CD4-positive, alpha-beta T cell treated with Interleukin-4 for 1 hour (primary cell): ENCODE measurements at places on chromosomes 7 and 10.
A peak's percentile ranks its signal among the peaks of the same experiment; 100 is the strongest.

GRCh38 chr10:94076325-94076841, 82.7 kb downstream of the PLCE1 start:
- no peak for DNase-seq

DNA sequence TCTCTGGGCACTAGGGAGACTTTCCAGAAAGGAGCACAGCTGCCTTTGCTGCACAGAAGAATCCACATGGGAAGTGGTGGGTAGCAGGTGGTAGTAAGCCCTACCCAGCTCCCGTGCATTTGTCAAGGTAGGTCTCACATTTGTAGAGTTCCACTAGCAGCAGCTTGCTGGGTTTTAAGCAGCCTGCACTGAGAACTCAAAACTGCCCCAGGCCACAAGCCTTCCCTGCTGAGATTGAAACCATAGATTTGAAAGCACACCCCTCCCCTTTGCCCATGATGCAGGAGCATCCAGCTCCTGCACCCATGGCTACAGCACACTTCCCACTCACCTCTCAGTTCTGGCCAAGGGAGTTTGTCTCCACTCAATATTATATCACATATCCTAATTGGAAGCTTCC, 604.5 kb upstream of the STEAP1 start:
- no peak for DNase-seq

- no peak for DNase-seq
These were observed 124.5 kb downstream of the AHR start for GRCh38 chr7:17422966-17423365.

DNA sequence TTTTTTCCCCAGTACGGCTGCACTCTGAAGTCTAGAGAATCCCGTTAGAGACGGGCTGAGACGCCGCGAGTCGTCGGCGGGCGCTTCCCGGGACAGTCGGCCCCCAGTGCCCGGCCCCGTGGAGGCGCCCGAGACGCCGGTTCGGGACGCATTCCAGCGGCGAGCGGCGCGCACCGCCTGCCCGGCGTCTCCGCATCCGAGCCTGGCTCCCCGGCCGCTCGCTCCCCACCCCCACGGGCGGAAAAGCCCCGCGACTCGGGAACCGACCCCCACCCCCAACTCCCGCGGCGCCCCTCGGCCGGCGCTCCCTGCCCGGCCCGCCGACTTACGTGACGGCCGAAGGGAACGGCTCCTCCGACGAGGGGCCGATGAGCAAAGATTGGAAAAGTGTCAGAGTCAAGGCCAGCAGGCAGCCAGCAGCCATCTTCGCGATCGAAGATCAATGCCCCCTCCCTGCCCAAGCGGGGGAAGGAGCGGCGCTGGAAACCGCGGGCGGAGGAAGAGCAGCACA, 486 bp downstream of the CACNA2D1 start:
- no peak for DNase-seq

DNA sequence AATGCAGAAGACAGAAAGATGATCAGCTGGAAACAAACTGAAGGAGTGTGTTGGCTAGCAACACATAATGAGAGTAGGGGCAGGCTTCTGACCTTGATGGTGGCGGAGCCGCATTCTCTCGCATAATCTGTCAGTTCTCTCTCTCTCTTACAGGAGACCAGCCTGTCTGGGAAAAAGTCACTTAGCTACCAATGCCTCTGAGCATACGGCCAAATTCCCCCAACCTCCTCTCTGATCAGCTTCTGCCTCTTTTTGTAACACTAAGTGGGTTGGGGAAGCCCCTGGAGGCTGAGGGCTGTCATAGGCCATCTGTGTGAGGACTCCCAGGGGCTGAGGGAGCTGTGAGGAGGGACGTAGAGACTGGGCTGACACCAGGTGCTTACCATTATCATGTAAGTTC, 104.6 kb downstream of the HIPK2 start:
- peak; percentile 33 for DNase-seq

- no peak for DNase-seq
These were observed 104.9 kb downstream of the SPDYE5 start for GRCh38 chr7:75596727-75597614.

GRCh38 chr10:109861081-109861480, 62.2 kb downstream of the XPNPEP1 start:
- DNase-seq = no peak

GRCh38 chr7:18345641-18346234, 149.8 kb upstream of the HDAC9 start:
- DNase-seq = peak; percentile 22
